Endothelial cell (in vitro differentiated cells): ENCODE measurements at places on chromosomes 3 and 15.

- DNase-seq: no peak
Measured at GRCh38 chr3:131716007-131716406, 213.2 kb upstream of the MRPL3 start.

GRCh38 chr3:48532271-48532976 is 24.2 kb downstream of the PFKFB4 start:
- DNase-seq: no peak

GRCh38 chr3:158101335-158102241 is 4.6 kb downstream of the SHOX2 start:
- DNase-seq: no peak

- DNase-seq: no peak
Measured at GRCh38 chr3:187976365-187976900, 177.5 kb upstream of the LPP start.

- DNase-seq: no peak
Measured at GRCh38 chr3:43183456-43183855, 77.6 kb upstream of the POMGNT2 start.
